ENCODE measurements at places on chromosomes 3 and 15. TPM values are rescaled to one million over a fixed set of nuclear protein-coding genes. Genes with fewer than 3 reads are reported as not detected.

GRCh38 chr15:91376038-91376437 is 276.0 kb downstream of the SV2B start:
- DNase-seq, result no peak

REC114 gene
- 0.24 TPM for polyA plus RNA-seq

DNA sequence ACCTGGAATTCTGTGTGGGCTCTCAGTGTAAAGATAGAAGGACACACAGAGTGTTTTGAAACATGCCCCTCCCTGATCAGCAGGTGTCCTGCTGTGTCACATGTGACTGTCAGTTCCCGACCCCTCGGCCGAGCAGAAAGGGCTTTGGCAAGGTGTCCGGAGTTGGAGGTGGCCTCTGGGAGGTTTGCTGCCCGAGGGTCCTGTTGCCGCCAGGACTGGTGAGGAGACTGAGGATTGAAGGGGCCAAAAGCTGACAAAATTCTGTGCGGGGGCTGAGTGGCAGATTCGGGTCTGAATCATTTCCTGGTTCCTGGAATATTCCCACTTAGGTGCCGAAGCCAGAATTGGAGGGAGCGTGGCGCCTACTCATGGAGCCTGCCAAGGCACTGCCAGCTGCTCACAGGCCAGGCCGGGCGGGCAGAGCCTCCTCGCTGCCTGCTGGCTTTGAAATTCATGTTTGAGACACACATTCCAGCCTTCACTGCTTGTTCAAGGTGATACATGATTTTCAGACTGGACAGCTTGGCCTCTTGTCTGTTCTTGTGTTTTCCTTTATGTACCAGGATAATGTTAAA is 83.8 kb downstream of the APBA2 start:
- DNase-seq, result no peak

ANKUB1 gene
- 0.47 TPM for polyA plus RNA-seq

- DNase-seq, result no peak
Observed at GRCh38 chr15:60352525-60352924, 45.3 kb downstream of the ANXA2 start.

DNA sequence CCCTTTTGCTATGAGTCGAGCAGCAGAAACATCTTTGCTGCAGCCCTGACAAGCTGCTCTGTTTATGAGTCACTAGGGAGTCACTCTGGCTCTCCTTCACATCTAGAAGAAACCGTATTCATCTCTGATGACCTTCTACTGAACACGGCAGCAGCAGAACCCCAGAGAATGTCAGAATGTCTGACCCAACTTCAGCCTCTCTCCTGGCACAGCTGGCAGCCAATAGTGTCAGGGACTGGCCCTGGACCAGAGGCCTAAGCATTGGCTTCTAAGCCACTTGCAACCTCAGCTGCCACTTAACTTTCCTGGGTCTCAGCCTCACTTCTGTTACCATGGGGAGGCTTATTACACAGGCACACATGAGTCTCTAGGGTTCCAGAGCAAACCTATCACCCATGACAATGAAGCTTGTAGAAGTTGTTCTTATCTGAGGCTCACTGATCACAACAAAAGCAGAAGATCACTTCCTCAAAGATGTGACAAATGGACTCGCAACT is 184.1 kb upstream of the TLE3 start:
- DNase-seq, result peak; percentile 25

DNA sequence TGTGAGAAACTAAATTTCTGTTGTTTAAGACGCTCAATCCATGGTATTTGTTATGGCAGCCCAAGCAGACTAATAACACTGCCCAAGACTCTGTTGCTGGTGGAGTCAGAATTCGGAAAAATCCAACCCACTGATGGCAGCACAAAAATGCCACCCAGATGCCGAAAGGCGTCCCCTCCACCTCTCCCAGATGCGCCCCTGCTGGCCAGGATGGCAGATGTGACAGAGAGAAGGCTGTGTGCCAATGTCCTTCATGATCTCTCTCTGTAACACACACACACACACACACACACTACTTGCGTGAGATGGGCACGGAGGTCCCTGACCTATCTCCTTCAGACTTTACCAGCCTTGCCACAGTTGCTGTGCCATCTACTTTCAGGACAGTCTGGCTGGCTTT is 10.9 kb upstream of the LYSMD4 start:
- no peak for DNase-seq

DNA sequence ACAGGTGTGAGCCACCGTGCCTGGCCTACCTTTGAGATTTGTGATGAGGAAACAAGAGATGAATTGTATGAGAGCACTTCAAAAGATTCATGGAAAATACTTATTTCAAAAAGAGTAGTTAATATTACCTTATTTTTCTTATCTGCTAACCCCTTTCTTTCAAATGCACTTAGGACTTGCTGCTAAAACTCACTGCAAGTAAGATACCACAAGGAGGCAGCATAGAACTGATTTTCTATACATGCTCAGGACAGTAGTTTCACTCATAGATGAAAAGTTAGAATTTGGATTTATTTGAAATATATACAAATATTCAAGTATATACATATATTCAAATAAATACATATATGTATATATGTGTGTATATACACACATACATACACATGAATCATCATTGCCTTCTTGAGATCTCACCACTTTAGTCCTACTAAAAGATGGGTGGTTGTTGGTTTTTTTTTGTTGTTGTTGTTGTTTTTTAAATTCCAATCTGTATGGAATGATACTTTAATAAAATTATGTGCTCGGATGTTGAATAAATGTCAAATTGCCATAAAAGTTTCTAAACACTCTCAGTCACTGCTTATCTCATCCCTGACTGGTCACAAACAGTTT is 2.4 kb downstream of the CCNDBP1 start:
- DNase-seq, result no peak

HRH1 gene
- 5.0 TPM for polyA plus RNA-seq

BUB1B gene
- polyA plus RNA-seq, result 40.1 TPM

NCK1 gene
- 46.8 TPM for polyA plus RNA-seq

- no peak for DNase-seq
Observed at GRCh38 chr15:42284551-42284950, 11.3 kb upstream of the TMEM87A start.

PPARG gene
- polyA plus RNA-seq, result 4.1 TPM

TM4SF1 gene
- polyA plus RNA-seq, result 91.4 TPM

GRCh38 chr3:181722156-181722555 is 10.4 kb downstream of the SOX2 start:
- DNase-seq, result no peak

- no peak for DNase-seq
Observed at GRCh38 chr3:4587061-4587837, 94.1 kb downstream of the ITPR1 start.

DNA sequence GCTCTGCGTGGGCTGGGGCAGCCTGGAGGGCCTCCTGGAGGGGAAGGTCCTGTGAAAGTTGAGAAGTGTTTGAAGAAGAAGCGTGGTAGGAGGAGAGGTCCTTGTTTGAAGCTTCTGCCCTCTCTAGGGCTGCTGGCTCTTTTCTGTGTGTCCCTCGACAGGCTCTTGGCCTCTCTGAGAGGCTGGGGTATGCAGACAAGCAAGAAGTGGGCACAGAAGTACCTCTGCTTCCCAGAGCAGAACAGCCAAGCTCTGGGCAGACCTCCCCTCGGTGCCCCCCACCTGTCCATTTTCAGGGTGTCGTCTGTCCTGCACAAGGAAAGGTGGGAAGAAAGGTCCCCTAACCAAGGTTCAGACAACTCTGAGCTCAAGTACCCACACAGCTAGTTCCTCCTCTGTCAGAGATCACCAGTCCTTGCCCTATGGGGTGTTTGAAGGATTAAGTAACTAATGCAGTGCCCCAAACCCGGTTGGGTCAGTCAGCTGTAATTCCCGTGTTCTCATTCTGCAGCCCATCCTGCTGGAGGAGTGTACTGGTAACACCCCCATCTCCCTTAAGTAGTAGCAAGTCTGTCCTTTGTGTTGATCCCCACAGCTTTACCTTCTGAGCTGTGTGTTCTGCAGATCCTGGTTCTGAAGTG is 6.3 kb downstream of the CSK start:
- no peak for DNase-seq

POTEB gene
- polyA plus RNA-seq, result not detected

DNA sequence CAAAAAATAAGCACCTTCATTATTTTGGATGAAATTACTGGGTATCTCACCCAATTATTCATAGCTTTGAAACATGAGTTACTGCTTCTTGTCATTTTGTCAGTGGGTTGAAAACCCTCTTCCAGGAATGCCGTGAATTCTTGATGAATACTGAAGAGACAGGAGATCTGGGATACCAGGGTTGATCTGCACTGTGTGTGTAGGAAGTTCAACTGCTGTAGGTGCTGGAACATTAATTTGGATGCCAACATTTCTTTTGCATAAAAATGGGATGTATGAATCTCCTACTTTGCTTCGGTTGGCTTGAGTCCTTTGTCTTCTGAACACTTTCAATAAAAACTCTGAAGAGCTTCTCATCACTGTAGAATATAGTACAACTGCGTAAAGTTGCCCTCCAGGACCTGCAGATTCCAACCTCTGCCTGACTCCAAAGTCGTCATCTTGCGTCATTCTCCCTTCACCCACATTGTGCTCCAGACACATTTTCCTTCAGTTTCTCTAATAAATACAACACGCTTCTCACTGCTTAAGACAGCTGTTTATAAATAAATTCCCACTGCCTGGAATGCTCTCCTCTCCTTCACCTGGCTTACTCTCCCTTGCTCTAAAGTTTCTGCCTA is 312.7 kb upstream of the TGFBR2 start:
- DNase-seq, result no peak

TMC3 gene
- polyA plus RNA-seq, result 0.25 TPM

MNS1 gene
- polyA plus RNA-seq, result 22.8 TPM

GRCh38 chr15:82312586-82313349 is 36.5 kb downstream of the GOLGA6L10 start:
- DNase-seq, result no peak

DNA sequence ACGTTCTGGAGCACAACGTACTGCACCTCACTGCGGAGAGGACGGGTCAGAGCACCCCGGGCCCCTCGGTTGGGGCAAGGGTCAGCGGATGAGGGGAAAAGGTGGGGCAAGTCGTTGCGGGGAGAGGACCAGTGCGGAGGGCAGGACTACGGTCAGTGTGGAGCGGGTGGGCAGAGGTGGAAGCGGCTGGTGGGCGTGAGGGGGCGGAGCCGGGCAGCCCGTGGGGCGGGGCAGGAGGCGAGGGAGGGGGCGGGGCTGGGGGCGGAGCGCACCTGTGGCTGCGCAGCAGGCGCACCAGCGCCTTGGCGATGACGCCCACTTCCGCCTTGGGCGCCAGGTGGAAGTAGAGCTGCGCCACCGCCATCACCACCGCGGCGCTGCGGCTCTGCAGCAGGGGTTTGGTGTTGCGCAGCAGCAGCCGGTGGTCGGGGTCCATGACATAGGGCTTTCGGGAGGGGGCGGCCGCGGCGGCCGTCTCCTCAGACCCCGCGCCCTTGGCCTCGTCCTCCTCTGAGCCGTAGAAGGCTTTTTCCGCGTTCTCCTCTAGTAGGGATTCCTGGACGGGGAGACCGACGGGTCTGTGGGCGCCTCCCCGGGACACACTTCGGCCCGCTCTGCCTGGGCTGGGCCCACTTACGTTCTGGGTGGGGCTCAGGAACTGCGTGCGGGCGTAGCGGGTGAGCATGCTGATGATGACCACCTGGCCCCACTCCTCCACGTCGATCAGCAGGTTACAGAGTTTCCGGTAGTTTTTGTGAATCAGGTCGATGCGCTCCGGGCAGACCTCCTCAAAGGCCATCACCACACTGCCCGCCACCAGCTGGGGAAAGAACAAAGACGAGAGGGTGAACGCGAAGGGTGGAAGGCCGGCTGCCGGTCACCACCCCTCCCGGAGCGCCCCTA is 29.2 kb downstream of the AP3B2 start:
- DNase-seq, result no peak

DNA sequence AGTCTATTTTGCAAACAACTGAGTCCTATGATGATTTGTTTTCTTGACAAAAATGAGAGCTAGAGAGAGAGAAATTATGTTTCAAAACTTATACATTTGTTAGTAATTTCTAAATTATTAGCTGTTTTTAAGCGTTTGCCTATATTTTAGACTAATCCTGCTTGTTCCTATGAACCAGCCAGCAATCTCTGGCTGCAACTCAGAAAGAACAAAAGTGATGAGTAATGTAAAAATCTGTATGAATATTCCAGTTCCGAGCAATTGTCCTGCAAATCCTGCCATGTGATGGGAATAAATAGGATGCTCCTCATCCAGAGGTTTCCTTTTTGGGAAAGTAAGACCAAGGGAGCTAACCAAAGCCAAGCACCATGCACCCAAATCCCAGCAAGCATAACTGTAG is 228.3 kb upstream of the GBE1 start:
- no peak for DNase-seq

DNA sequence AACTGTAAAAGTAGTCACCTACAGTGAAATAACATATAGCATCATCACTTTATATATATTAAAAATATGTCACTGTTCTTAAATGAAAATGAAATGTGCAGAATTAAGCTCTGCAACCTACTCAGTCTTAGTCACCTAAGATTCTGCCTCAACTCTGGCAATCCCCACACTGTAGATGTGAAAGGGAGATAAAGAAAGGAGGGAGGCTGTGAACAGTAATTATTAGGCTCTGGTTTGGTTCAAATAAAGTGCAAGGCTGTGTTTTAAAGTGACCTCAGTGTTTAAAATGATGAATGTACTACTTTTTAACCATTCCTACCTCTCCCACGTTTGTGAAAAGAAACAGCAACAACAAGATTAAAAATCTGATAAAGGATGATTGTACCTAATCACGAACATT is 72.2 kb downstream of the ATP8B4 start:
- no peak for DNase-seq

- DNase-seq, result no peak
Observed at GRCh38 chr3:9660972-9661371, 11.7 kb downstream of the MTMR14 start.

DNA sequence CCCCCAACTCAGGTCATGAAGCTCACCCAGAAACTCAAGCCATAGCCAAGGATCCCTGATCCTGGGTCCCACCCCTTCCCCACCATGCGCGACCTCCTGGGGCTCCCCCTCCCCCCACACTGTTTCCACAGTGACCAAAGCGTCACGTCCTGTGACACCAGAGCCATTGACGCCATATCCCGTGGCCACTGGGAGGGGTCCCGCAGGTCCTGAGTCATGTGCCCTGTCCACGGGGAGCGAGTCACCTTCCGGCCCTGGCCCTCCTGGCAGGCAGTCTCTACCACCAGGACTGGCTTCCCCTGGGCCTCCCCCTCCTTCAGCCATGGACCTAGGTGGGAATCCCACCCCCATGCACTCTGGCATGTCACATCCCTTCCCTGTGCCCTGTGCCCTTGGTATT is 15.6 kb downstream of the SEMA3F start:
- DNase-seq, result peak; percentile 53

DNA sequence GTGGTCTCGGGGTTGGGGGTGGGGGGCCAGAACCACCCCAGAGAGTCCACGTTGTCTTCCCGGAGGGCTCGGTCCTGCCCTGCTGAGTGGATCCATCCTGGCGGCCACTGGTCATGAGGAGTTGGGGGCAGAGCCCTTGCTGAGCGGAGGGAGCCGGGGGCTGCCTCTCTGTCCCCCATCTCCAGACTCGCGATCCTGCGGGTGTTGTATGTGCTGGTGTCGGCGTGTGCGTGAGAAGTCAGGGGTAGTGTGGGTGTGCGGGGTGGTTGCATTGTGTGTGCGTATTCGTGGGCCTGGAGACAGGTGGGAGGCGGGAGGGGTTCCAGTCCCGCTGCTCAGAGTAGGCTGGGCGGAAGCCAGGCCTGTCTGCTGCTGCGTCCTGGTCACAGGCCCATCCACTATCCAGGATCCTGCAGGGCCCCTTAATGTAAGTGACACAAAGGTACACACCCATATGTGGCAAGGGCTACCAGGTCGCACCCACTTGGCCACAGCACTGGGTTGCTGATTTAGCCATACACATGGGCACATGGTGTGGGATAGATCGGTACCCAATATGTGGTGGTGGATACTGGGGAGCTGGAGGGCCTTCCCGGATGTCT is 30.7 kb downstream of the NBEAL2 start:
- no peak for DNase-seq

LCMT2 gene
- 8.3 TPM for polyA plus RNA-seq

SPTBN5 gene
- polyA plus RNA-seq, result 0.67 TPM
